ENCODE measurements at places on chromosomes 6 and 20.

GRCh38 chr6:15296735-15297134 is 50.9 kb downstream of the JARID2 start:
- no peak for DNase-seq

- DNase-seq, result no peak
Measured at GRCh38 chr6:154590756-154591155, 80.3 kb upstream of the CNKSR3 start.

DNA sequence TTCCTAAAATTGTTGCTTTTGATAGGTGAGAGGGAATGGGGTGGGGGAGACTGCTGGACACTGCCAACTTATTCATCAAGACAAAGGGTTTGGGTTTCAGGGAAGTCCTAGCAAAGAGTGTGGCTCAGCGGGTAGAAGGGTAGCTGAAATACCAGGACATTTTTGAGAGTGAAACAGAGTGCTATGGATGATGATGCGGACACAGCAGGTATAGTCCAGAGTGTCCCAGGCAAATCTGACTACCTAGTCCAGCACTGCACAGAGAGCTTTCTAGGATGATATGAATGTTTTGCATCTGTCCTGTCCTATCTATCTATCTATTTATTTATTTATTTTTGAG is 154.3 kb downstream of the BCAS1 start:
- no peak for DNase-seq

DNA sequence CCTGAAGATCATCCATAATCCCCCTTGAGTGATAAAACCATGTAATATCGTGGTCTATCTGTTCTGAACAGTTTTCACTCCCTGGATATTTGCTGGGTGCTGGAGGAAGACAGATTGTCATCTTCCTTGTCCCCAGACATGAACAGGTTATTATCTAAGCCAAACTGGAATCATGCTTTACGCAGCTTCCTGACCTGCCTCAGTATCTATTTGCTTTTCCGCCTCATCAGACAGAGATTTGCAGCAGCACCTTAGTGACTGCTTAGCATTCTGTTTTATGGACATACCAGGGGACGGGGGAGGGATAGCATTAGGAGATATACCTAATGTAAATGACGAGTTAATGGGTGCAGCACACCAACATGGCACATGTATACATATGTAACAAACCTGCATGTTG is 124.6 kb downstream of the SLC23A2 start:
- DNase-seq, result no peak

Data from HepG2 (cell line).